ENCODE measurements at places on chromosomes 12 and 14. TPM values are rescaled to one million over a fixed set of nuclear protein-coding genes. Genes with fewer than 3 reads are reported as not detected.

Gene AQP2
- not detected for total RNA-seq

Gene NYNRIN
- total RNA-seq: 11.0 TPM

Gene CLEC9A
- total RNA-seq: 0.14 TPM

Gene TRAF3
- total RNA-seq: 7.1 TPM

Gene PSEN1
- total RNA-seq: 23.0 TPM

Gene MYO1H
- total RNA-seq: not detected

Gene CCDC175
- total RNA-seq: not detected
